T-helper 2 cell treated with Interferon-gamma antibody and Interleukin-4, amounts not matched to agents 5 μg/mL and 100 μg/mL, for 36 hours (primary cell): ENCODE measurements at places on chromosomes 6 and 20.

DNA sequence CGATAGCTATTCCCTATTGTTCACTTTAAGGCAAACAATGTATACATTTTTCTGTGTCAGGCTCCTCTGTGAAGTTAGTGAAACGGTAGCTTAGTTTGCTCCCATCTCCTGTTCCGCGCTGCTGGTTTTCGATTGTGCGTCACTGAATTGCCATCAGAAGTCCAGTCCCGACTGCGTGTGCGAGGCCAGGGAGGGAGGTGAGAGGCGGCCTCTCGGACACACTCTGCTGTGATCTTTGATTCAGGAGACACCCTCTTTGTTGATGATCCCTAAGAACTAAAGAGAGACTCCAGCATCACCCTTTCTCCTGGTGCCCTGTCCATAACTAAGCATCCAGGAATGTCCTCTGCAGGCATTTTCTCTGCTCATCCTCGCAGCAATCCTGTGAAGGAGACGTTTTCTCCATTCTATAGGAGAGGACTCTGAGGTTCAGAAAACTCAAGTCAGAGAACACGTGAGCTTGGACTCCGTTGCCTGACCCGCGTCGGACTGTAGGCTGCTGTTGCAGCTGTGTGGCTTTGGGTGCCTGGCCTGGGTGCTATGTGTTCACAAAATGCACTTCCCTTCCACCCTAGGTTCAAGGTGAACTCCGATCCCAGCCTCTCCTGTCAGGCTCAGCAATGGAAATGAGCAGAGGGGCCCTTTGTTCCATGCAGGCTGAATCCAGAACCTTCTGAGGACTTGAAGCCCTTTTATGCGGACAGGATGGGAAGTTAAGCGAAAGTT lies 24.1 kb upstream of the UNC93A start:
- DNase-seq, result no peak

GRCh38 chr6:45983062-45983461 lies 32.6 kb downstream of the CLIC5 start:
- DNase-seq, result no peak

DNA sequence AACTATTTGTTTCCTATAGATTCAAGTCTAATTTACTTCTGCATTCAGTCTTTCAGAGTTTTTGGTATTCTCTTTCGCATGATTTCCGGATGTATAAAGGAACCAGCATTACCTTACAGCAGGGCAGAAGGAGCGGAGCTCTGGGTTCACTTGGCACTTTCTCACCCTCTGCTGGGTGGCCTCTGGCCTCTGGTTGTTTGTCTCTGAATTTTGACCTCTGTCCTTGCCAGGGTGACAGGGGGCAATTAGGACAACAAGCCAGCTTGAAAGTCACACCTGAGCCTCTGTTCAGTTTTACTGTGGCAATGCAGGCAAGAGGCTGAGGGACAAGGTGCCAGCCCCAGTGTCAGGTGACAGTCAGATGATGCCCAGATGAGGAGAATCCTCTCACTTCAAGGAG lies 69.4 kb upstream of the KIF25 start:
- no peak for DNase-seq

- no peak for DNase-seq
Measured at GRCh38 chr6:81787313-81788068, 35.0 kb upstream of the TENT5A start.

GRCh38 chr6:29602564-29603361 lies 17.8 kb downstream of the OR2H2 start:
- DNase-seq, result no peak

- no peak for DNase-seq
Measured at GRCh38 chr6:93746892-93747291, 327.5 kb upstream of the EPHA7 start.

GRCh38 chr20:24502661-24503060 lies 33.2 kb downstream of the SYNDIG1 start:
- DNase-seq, result no peak

DNA sequence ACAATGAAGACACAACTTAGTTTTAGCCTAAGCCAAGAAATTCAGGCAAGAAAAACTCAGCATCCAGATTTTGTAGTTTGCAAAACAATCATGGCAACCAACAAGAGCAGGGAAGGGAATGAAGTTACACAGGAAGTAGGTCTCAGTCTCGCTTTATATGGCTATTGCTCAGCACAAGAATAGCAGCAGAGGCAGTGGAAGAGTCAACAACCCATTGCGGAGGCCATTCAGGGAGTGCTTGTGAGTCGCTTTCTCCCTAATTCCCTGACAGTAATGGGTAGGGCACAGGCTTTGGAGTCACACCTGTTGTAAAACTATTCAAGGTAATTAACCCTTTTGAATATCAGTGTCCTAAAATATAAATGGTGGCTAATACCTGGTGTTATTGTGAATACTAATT lies 238.5 kb downstream of the HDGFL1 start:
- no peak for DNase-seq
